Mucosa of descending colon (tissue), 3 donors: ENCODE measurements at places on chromosomes 1 and 21. TPM values are rescaled to one million over a fixed set of nuclear protein-coding genes. Genes with fewer than 3 reads are reported as not detected.

- DNase-seq: no peak
These were observed 465.2 kb downstream of the NCAM2 start for GRCh38 chr21:21463456-21463855.

GRCh38 chr1:98897479-98897878 lies 107.2 kb downstream of the PLPPR5 start:
- DNase-seq: no peak

DNA sequence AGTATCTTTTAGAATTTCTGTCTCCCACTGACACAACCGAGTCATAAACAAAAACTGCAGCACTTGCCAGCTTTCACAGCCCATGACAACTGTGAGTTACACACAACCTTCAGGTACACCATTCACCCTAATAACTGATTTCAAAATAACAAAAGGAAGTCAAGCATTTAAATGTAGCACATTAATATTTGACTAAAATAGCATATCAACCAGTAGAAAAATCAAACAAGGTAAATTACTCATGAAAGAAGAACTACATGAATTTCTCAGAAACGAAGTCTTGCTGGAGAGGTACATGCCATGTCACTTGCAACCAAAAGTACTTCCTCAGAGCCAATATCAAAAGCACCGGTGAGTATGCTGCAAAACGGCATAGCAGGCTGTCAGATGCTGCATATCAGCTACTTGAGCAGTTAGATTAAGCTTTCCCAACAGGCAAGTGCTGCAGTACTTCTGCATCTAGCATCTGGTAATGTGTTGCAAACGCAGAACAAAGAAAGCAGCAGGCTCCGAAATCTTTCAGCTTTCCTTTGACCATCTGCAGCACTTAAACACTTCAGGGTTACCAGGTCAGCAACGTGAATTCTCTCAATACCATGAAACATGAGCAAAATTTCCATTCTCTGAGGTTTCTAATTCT lies 223.2 kb downstream of the SMYD3 start:
- DNase-seq: no peak

The RHCE gene
- 0.39 TPM for total RNA-seq

GRCh38 chr1:230599926-230600656 lies 42.2 kb upstream of the COG2 start:
- DNase-seq: no peak
